Urinary bladder (tissue), 4 donors: ENCODE measurements at places on chromosomes 2 and 18. TPM values are rescaled to one million over a fixed set of nuclear protein-coding genes. Genes with fewer than 3 reads are reported as not detected.

Gene FAM237A
- total RNA-seq = not detected

Gene MAL
- total RNA-seq = 3.6 TPM

DNA sequence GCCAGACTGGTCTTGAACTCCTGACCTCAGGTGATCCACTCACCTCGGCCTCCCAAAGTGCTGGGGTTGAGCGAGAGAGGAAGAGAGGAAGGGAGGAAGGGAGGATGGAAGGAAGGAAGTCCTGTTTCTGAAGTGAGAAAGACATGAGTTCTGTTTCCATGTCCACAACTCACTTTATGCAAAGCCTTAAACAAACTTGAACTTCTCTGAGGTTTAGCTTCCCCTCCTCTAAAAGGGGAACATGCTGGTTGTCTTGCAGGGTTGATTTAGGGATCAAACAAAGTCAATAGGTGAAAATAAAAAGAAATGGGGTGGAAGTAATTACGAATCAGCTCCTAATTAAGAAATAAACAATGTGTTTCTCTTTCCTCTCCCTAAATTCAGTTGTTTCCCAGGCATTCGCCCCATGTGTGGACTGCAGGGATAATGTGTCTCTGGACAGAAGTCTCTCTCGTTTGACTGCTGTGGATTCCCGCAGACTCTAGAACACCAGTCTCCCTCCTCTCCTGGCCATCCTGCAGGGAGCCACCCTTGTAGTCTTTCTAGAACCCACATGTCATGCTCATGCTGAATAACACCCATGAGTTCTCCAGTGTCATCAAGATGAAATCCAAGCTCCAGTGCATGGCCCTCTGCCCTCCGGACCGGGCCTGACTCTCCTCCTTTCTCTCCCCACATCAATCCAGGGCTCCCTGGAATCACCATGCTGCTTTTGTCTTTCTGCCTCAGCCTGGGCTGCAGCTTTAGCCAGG, 229.3 kb upstream of the TRIB2 start:
- no peak for DNase-seq

GRCh38 chr18:36265015-36265414, 32.5 kb upstream of the FHOD3 start:
- no peak for DNase-seq

DNA sequence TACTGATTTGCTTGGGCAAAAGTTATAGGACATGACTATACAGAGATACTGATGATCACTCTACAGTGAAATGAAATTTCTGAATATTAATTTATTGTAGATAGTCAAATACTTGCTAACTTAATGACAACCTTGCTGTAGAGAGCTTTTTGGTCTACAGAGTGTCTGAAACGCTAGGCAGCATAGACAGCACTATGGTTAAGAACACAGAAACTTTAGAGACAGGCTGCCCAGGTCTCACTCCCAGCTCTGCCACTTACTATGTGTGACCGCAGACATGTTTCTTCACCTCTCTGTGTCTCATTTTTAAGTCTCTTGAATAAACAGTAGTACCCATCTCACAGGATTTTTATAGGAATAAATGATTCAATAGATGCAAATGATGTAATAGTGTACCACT, 247.0 kb downstream of the TCF4 start:
- DNase-seq = no peak

GRCh38 chr2:46213906-46214305, 83.3 kb upstream of the EPAS1 start:
- no peak for DNase-seq

GRCh38 chr18:69636529-69637301, 236.0 kb downstream of the DOK6 start:
- no peak for DNase-seq

DNA sequence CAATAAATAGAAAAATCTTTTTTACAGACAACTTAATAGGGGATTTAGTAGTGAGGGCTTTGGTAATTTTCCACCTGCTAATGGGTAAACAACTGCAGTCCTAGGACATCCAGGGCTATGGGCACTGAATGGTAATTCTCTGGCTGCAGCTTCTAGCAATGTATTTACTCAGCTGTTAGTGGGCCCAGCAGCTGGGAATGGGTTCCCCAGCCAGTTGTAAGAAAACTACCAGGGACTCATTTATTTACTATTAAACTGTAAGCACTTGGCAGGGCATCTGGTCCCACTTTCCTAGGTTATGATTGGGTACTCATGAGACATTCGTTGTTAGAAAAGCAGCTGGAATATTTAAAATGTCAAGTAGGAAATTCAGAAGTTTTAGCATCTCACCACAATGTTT, 363.8 kb upstream of the TRIB2 start:
- DNase-seq = no peak

- DNase-seq = no peak
Observed at GRCh38 chr2:9950521-9951271, 797 bp upstream of the GRHL1 start.

- peak; percentile 51 for DNase-seq
Observed at GRCh38 chr2:191245869-191246531, 796 bp downstream of the MYO1B start.

DNA sequence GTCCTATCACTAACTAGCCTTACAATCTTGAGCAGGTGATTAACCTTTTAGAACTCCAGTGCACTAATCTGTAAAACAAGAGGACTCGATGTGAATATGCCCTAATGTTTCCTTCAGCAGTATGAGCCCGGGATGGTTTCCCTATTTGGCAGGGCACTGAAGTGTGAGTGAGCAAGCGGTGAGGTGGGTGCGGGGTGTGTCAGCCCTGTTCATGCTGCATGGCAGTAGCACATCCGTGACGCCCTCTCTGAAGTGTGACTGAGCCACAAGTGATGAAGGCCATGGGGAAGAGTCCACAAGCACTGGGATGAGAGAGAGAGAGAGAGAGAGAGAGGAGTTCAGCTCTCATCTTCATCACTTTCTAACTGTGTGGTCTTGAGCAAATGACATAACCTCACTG, 168.7 kb downstream of the SETBP1 start:
- DNase-seq = no peak

DNA sequence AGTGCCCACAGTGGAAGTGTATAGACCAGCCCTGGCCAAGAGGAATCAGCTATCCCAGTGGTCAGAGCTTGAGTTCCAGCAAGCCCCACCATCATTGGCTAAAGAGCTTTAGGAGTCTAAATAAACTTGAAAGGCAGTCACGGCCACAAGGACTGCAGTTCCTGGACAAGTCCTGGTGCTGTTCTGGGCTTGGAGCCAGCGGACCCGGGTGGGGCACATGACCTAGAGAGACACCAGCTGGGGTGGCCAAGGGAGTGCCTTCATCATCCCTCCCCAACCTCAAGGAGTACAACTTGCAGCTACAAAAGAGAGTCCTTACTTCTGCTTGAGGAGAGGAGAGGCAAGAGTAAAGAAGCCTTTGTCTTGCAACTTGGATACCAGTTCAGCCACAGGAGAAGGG, 439.8 kb upstream of the TMEFF2 start:
- DNase-seq = no peak
